ENCODE measurements at places on chromosomes 4 and X.

- no peak for DNase-seq
These were observed 18.8 kb upstream of the SASH3 start for GRCh38 chrX:129760981-129761380.

DNA sequence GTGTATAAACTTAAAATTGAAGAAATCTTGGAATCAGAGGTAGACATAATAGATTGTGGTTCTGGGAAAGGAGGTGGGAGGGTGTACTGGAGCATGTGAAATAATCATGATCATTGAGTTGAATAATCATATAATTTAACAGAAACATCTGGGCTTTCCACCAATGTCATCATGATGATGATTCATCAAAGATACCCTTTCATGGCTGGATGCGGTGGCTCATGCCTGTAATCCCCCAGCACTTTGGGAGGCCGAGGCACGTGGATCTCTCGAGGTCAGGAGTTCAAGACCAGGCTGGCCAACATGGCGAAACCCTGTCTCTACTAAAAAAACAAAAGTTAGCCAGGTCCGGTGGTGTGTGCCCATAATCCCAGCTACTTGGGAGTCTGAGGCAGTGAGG lies 6.7 kb upstream of the RUFY3 start:
- DNase-seq, result no peak

GRCh38 chrX:129790146-129790545 lies 10.4 kb downstream of the SASH3 start:
- DNase-seq, result no peak

DNA sequence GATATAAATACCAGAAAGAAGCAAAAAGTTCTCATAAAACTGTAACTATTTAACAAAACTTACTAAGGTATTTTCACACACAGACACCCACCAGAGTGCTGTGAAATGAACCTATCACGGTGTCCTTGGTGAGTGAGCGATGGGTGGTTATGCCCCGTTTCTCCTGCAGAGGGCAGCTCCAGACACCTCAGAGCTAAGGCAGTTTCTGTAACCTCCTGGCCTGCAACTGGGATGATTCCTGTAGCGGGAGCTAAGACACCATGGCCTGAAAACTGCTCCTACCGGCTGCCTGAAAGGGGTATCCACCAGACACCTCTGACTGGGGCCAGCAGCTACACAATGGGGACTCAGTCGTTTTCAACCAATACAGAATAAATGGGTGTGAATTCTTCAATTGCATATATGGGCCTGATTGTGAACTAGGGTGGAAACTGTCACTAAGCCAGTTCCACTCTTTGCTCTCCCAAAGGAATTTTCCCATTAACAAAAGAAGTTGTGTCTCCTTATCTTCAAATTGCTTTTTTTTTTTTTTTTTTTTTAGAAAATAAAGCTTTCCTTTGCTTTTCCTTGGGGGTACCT lies 2375.8 kb upstream of the TENM3 start:
- DNase-seq, result no peak
